ENCODE measurements at places on chromosomes 7 and 10. TPM values are rescaled to one million over a fixed set of nuclear protein-coding genes. Genes with fewer than 3 reads are reported as not detected.

TEX36 gene
- total RNA-seq: not detected

SUFU gene
- total RNA-seq: 2.7 TPM

TDRD1 gene
- not detected for total RNA-seq

VCL gene
- 382 TPM for total RNA-seq

ACTL6B gene
- not detected for total RNA-seq

All from PC-3 (cell line).